ENCODE measurements at places on chromosomes 13 and 19.
A peak's percentile ranks its signal among the peaks of the same experiment; 100 is the strongest.

GRCh38 chr13:78881054-78881453, 222.1 kb upstream of the OBI1 start:
- no peak for DNase-seq

DNA sequence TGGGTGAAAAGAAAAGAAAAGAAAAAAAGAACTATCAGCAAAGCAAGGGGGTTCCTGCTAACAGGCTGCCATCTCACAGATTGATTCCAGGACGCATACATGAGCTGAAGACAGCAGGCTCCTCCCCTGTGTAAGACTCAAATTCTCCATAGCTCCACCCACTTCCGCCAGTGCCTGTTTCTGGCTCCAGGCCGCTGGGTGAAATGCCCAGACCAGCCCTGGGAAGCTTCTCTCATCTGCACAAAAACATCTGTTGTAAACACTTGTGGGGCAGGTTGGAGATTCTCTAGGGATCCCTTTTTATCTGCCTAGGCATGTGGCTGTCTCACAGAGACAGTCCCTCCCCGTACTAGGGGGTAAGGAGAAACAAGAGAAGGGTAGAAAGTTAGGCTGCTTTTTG, 1054.4 kb upstream of the SPRY2 start:
- no peak for DNase-seq

DNA sequence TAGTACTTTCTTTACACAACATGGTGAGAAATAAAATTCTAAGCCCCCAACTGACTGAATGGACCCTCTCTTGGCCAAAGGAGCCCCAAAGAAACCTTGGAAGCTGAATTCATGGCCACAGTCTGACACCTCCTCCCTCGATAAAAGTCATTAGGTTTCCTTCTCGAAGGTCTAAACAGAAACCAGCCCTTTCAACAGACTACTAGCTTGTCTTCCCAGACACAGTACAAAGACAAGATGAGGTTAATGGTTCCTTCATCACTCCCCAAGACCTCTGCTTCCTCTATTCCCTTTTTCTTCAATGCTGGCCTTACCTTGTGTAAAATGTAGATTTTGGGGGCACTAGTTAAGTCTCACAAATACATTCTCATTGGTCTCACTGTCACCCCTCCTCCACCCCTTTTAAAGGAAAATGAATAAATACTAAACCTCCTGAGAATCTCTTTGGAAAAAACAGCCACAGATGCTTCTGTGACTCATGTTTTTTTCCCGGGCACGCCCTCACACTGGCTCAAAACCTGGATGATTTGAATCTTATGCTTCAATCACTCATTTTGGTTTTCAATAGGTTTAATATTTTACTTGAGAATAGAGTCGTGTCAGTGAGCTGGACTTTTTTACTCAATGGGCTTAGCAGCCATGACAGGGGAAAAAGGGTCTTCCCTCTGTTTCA, 65.8 kb upstream of the MED4 start:
- DNase-seq: no peak

GRCh38 chr13:91529739-91530482, 131.5 kb downstream of the GPC5 start:
- no peak for DNase-seq

GRCh38 chr13:48731957-48732569, 78.3 kb downstream of the CYSLTR2 start:
- DNase-seq: peak; percentile 23

- peak; percentile 46 for DNase-seq
Observed at GRCh38 chr19:43464134-43464775, 1.2 kb downstream of the LYPD3 start.

DNA sequence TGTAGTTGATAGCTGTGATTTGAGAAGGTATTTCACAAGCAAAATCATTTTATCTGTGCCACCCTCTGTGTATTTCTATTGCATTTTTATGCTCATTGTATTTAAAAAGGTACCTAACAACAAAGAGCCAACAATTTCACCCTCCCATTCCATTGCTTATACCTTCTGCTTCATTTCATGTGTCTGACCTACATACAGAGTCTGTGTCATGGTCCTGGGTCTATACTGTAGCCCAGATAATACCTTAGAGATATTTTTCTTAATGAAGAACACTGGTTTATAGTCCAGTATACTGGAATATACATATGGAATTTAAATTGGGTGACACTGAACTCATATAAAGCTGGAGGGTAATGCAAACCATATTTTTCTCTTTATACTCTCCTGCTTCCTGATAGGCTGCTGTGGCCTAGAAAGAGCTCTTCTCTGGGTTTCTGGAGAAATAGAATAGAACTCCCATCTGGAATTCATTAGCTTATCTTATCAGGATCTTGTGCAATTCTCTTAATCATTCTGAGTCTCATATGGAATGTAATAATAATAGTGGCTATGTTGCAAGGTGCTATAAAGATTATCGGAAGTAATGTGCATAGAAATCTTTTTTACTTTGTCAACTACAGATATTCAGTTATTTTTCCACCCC, 31.8 kb upstream of the SPART start:
- no peak for DNase-seq

DNA sequence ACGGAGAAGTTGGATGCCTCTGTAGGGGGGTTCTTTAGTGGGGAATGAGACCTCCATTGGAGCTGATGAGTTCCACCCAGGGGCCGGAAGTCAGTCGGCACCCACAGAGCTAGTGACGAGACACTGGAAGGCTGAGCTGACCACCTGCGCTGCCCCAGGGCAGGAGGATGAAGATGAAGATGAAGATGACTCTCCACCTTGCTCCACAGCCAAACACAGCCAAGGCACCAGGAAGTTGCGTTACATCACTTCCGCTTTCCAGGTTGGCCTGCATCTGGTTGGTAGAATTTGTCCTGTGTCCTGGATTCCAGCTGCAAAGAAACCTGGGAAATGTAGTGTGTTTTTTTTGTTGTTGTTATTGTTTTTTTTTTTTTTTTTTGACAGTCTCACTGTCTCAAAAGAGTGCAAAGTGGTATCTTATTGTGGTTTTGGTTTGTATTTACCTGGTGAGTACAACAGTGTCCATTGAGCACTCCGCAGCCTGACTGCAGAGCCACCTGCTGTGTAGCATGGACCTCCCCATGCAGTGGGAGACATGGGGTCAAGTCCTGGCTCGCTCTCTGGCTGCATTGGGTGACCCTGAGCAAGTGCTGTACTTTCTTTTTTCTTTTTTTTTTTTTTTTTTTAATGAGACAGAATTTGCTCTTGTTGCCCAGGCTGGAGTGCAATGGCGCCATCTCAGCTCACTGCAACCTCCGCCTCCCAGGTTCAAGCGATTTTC, 1.9 kb downstream of the TBC1D17 start:
- DNase-seq: no peak

DNA sequence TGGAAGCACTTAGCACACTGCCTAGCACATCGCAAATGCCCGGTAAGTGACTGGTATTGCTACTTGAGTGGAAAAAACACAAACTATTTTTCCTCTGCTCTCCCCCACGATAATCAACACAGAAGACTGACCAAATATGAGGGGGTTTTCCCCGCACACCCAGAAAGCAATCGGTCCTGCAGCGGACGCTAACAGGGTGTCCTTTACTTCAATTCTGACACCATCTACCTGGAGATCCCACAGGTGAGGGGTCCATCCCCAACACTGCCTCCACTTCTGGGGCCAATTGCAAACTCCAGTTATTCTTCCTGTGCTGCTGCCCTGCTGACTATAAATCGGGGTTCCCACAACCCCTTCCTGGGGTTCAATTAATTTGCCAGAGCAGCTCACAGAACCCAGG, 26.2 kb upstream of the PLEKHF1 start:
- no peak for DNase-seq

DNA sequence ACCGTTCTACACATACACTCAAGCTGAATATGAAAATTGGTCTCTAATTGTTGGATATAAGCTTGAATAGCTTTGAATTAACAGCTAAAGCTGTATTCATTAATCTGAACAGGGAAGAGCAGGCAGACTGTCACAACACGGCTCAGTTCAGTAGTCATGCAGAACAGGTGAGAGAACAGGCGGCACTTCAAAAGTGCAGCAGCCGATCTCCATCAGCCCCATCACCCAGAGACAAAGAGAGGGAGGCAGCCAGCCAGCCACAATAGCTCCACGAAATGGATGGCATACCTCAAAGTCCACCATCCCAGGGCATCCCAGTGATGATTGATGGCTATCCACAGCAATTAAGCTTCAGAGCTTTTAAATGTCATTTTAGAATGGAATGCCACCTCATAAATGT, 419.2 kb downstream of the OLFM4 start:
- DNase-seq: no peak

GRCh38 chr13:75825161-75825560, 189.0 kb downstream of the LMO7 start:
- no peak for DNase-seq

DNA sequence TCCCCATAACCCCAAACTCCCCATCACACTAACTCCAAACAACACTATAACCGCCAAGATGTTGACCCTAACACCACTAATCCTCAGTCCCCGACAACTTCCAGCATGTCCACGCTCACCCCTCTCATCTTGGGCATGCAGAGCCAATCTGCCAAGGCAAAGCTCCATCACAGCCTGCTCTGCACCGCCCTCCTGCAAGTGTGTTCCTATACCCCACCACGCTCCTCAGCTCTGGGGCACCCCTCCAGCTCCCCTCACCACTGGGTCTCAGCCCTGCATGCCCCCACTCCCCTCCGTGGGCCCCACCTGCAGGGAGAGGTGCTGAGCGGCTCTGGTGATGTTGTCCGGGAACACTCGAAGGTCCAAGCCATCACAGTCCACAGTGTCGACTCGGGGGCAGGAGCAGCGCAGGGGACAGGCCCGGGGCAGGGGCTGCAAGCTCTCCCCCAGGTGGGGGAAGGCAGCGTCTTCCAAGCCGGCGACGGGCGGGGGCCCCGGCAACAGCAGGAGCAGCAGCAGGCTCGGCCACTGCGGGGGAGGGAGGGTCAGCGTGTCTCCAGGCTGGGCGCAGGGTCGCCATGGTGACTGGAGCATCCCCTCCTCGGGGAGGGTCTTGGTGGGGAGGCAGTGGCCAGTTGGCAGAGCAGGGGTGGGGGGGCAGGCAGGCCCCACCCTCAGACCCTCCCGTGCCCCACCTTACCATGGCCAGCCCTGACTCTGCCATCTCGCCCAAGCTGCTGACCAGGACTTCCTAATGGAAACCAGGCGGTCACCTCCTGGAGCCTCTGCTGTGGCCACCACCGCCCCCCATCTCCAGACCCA, 527 bp downstream of the PODNL1 start:
- no peak for DNase-seq

DNA sequence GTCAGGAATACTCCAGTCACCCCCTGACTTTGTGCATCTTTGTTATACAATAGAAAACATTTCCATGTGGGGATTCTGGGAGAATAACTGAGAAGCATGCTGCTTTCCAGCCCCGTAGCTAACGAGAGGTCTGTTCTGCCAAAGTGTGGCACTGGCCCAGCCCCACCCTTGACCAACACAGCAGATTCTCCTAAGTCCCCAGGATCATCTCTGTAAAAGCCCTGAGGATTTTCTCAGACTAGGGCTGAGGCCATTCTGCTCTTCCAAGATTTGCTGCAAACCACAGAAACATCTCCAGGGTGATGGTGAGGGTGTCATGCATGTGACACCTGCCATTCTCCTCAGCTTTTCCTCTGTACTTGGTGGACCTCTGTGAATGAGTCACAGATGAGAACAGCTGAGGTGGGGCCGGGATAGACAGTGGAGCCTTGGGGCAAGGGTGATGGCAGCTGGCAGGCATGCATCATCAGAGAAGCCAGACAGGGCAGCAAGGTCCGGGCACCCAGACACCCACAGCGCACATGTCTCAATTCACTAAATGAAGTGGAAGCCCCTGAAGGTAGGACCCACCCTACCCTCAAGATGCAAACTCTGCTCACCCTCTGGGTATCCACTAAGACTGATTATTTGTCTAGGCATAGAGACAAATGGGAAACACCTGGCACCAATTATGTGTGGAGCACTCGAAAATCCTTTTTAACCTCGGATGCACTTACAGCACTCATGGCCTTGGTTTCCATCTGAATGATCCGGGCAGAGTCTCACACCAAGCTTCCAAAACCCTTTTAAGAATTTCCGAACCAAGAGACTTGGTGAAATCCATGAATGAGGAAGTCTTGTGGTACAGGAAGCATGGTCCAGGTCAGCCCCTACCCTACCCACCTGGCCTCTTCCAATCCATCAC, 20.1 kb upstream of the DOCK9 start:
- peak; percentile 17 for DNase-seq

DNA sequence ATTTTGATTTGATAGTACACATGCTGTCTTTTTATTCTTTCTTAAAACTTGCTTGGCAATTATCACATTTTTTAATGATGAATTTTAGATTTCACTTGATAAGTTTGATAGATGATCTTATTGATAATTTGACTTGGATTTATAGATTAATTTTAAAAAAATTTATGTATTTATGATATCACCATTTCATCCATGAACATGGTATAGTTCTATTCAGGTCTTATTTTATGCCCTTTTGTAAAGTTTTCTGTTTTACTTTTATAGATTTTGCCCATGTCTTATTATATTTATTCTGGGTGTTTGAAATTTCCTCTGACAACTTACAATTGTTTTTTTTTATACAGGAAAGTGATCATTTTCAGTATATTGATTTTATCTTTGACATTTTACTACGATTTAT, 39.5 kb downstream of the ZNF536 start:
- DNase-seq: no peak

DNA sequence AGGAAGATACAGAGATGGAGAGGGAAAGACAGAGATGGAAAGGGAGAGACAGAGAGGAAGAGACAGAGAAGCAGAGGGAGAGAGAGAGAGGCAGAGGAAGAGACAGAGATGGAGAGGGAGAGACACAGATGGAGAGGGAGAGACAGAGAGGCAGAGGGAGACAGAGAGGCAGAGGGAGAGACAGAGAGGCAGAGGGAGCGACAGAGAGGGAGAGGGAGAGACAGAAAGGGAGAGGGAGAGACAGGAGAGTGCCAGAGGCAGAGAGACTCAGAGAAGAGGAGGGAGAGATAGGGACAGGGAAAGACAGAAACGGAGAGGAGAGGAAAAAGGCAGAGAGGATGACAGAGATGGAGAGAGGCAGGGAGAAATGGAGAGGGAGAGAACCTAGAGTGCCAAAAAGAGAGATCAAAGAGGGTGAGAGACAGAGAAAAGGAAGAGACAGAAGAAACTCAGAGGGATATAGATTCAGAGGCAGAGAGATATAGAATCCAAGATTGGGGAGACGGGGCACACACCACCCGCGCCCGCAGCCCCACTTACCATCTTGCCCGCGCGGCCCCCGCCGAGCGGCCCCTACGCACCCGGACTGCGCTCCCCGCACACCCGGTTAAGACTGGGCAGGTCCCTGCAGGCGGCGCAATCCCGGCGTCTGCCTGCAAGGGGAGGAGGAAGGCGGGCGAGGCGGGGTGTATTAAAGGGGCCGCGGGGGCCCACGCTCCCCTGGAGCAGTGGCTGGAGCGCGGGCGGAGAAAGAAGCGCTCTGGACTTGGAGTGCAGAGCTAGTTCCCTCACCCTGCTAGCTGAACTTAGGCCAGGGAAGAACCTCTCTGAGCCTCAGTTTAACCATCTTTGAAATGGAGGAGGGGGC, 10.7 kb downstream of the TM6SF2 start:
- DNase-seq: no peak

- no peak for DNase-seq
Observed at GRCh38 chr13:26561651-26562511, 4.4 kb downstream of the WASF3 start.

DNA sequence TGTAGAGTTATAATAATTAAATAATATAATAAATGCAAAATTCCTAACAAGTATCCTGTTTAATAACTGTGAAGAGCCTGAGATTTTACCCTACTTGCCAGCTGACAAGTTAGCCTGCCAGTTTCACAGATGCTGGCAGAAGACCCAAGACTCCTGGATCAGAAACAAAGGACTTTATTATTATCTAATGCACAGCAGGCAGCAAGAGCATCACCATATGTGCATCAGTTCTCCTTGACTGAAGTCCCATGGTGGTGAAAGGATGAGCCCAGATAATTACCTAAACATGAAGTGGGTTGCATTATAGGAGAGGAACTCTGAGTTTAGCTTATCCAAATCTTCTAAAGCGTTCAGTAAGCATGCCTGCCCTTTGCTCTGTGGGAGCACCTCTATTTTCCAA, 39.1 kb upstream of the MTIF3 start:
- no peak for DNase-seq
